Renal cortex interstitium (tissue), 15 donors: ENCODE measurements at places on chromosomes 2 and 18. TPM values are rescaled to one million over a fixed set of nuclear protein-coding genes. Genes with fewer than 3 reads are reported as not detected.

GRCh38 chr18:25457601-25458000 lies 105.6 kb upstream of the ZNF521 start:
- DNase-seq: no peak

PIK3C3 gene
- 83.2 TPM for polyA plus RNA-seq

TSPYL6 gene
- polyA plus RNA-seq: 0.21 TPM

GRCh38 chr2:239035361-239035814 lies 187.5 kb downstream of the TWIST2 start:
- no peak for DNase-seq

RGPD3 gene
- 0.49 TPM for polyA plus RNA-seq

DNA sequence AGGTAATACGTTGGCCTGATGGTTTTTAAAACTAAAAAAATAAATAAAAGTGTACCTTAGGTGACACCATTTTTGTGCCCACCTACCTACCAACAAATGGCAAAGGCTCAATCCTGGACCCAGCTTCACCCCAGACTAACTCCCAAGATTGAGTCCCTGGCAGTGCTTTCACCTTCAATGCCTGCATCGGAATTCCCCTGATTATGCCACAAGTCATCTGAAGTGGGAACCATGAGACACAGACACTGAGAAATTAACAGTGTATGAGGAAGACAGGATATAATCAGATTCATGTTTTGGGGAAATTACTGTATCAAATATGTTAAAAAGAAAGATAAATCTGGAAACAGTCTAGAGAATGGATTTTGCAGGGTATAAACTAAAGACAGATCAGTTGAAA lies 41.6 kb downstream of the ZBTB14 start:
- DNase-seq: no peak

- no peak for DNase-seq
These were observed 69.2 kb downstream of the PRELID3A start for GRCh38 chr18:12476955-12477354.

GRCh38 chr2:133862400-133862977 lies 294.2 kb upstream of the NCKAP5 start:
- no peak for DNase-seq

GRCh38 chr2:20612925-20613916 lies 37.7 kb downstream of the HS1BP3 start:
- no peak for DNase-seq

GRCh38 chr2:236498369-236498768 lies 71.3 kb upstream of the ACKR3 start:
- no peak for DNase-seq

COLEC11 gene
- polyA plus RNA-seq: 3.0 TPM

GRCh38 chr2:12669036-12669435 lies 47.7 kb upstream of the TRIB2 start:
- DNase-seq: no peak

SKOR2 gene
- polyA plus RNA-seq: not detected

DNA sequence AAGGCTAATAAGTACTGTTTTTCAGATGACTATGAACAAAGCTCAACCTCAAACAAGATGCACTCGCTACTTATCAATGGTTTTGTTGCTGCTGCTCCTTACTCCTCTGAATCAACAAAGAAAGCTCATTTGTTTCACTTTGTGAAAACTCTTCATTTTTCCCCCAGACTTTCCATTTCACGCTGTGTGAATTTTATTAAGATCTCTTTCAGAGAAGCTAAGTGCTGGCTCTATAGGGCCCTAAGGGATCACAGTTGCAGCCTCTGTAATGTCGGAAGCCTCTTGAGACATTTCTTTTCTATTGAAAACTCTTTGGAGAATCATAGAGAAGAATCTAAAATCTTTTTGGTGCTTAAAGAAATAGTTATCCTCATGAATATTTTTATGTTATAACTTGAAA lies 209.8 kb downstream of the CD226 start:
- DNase-seq: no peak

DNA sequence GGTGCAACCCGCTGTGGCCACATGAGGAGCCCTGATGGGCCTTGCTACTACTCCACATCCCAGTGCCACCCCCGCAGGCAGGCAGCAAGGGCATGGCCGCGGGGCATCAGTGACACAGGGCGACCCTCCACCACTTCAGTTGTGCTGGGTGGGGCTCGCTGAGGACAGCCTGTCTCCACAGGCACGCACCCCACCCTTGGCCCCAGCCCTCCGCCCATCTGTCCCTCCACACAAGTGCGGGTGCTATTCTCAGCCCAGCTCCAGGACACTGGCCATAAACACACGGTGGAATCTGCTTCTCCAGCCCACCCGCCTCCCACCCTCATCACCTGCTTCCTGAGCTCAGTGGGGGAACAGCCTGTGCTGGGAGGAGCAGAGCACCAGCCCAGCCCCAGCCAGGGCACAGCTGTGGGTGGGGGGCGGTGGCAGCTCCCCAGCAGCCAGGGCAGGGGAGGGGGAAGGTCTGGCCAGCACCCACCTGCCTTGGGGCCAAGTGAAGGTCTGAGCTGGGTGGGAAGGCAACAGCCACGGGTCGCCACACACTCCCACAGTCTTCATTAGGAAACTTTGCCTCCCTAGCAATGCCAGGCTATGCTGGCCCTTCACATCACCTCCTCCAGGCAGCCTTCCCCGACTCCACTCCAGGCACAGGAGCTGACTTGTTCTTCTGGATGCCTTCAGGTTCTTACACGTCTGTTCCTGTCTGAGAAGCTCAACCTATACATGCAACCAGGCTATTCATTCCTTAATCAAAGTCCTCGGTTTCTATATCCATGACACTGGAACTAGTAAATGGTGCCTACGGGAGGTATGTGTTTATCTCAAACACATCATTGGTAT lies 16.5 kb downstream of the BIN1 start:
- no peak for DNase-seq

MAP3K19 gene
- polyA plus RNA-seq: 0.42 TPM

DNA sequence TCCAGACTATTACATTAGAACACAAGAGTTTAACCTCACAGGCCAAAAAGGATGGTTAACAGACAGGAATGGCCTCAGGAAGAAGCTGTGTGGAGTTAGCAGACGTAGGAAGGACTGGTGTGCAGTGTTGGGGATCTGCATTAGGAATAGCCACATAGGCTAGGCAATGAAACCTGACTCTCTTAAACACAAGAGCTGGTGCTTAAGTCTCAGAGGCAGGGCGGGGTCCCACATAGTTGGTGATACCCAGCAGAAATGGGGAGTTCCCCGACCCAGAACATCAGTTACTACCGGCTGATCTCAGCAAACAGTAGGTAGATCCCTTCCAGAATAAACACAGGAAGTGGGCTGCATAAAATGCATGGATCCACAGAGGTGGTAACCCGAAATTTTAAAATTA lies 64.1 kb downstream of the CCDC93 start:
- no peak for DNase-seq

DNA sequence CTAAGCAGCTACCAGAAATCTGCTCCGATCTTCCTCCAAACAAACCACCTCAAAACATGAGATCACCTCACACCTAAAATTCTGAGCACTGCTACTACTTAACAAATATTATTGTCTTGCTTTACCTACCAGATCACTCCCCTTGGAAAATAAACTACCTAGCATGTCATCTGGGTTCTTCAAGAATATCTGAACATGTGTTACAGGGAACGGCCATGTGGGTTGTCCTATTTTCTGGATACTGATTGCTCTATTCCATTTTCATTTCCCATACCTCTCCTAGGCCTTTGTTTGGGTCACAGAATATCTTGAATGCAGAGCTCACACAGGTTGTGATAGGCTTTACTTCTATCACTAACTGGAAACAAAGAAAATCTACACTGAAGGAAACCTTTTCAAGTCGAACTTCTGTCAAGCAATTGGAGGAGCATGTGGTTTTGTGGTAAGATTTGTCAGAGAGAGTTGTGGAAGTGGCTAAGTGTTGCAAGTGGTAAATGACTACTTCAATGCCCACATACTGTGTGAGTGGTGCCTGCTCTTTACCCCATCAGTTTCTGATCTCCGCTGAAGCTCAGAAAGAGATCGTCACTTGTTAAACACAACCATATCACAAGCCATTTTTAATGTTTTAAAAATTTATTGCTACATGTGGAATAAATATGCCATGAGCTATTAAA lies 739.1 kb upstream of the ZEB2 start:
- no peak for DNase-seq

- no peak for DNase-seq
These were observed 161.8 kb downstream of the FAM210A start for GRCh38 chr18:13564579-13564978.

DNA sequence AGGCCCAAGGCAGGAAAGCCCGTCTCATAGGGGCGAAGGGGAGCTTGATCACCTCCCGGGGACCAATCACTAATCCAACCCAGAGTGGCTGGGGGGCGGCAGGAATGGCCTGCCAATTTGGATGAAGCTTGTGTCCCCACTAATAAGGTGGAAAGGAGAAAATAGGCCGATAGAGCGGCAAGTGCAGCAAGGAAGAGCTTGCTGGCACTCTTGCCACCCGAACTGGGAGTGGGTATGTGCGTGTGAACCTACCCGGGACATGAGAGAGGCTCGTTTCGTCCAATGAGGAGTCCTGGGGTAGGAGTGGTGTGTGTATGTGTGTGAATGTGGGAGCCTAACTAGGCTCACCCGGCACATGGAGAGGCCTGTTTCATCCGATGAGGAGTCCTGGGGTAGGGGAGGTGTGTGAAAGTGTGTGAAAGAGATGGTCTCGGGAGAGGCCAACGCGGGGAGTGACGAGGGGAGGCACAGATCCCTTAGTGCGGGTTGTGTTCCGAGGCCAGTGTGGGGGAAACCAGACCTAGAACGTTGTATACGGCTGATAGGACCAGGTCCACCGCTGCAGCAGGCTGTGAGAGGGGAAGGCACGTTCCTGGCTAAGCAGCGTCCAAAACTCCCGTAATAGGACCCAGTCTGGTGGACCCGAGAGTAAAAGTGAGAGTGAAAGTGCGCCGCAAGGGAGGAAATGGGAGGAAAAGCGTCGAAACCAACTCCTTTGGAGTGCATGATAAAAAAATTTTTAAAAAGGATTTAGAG lies 47.1 kb upstream of the SELENOI start:
- no peak for DNase-seq

GRCh38 chr18:62106271-62106670 lies 80.6 kb downstream of the PIGN start:
- no peak for DNase-seq

AQP12B gene
- polyA plus RNA-seq: 0.48 TPM

DNA sequence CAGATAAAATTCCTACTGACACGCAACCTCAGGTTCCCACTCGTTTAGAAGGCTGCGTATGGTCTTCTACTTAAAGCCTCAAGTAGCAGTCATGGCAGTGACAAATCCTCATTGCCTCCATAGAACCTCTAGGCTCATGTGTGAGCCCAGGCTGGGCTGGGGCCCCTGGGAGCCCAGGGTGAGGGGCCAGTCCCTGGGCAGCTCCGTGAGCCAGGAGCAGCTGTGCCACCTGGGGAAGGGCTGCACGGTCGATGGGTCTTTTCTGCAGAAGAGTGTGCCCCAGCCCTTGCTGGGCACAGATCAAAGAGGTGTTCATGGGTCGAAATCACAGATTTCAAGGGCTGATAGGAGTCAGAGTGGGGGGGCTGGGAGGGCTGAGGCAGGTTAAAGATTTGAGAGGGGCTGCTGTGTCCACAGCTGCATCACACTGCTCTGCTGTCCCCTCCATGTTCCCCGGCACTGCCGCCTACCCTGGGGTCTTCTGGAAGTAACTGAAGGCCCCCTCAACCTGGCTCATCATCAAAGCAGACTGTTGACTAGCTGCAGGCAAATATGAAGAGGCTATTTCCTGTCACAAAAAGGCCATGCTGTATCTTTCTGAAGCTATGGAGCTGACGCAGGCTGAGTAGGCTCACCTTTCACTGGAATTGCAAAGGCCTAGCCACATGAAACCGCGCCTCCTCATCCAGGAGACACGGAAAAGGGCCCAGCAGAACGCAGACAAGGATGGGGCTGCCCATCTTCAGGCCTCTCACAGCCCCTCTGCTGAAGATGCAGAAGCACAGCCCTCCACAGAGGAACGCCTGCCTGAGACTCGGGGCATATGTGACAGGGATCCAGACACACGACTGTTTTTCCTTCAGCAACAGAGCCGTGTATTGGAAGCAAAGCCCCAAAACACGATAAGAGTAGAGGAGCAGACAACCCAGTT lies 35.7 kb upstream of the ALPP start:
- no peak for DNase-seq

DNA sequence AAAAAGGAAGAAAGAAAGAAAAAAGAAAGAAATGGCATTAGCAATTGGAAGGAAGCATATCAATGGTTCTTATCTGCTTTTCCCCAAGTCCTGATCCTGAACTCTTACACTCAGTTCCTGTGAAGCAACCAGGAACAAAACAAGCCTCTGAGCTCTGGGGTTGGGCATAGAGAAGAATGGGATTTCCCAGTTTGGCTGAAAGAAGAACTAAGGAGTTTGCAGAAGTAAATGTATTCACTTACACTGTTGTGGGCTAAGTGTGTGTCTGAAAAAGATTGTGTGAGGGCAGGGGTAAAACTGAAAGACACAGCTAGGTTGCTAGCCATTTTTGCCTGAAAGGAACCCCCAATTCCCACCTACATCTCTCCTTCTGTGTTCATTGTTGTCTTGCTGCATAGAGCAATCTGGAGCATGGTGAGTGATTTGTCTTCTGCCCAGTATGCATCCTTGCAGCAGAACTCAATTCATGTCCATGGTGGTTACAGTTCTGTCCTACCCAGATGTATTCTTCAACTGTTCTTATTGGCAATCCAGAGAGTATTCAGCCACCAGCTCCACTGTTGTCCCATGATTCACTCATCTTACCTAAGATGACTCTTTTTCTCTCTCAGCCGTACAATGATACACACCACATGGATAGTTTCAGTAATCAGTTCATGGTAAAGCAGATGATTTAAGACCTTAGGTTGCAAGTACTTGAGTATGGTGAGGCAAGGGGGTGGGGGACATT lies 348.7 kb downstream of the ARHGAP15 start:
- DNase-seq: no peak

DNA sequence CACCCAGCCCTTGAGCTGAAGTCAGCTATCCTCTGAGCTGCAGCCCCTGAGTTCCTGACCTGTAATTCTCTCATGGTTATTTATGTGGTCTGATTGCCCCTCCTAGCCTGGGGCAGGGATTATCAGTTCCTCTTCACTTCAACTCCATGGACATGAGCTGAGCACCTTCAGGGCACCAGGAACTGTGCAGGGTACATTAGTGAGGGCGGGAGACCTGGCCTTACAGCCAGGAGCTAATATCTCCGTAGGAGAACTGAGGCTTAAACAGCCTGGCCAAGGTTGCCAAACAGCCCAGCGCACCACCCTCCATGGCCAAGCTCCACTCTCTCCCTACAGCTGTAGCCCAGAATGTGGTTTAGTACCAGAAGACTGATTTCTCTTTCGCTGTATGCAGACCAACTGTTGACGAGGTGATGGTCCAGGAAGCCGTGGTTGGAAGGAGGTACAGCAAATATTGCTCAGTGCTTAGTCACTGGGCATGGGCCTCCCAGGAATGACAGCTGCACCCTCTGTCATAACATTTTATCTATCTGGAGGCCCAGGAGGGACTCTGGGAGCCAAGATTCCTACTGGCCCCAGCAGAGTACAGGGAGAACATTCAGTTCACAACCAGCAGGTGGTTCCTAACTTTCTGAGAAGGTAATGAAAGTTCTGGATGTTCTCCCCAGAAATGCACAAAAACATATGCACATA lies 228.7 kb upstream of the SIX2 start:
- no peak for DNase-seq

GRCh38 chr2:69604836-69605235 lies 38.7 kb downstream of the AAK1 start:
- DNase-seq: no peak
